ENCODE measurements at places on chromosomes 3 and 15.

GRCh38 chr3:152426393-152426792, 157.7 kb downstream of the MBNL1 start:
- DNase-seq: no peak

- DNase-seq: peak; percentile 33
Observed at GRCh38 chr15:57732526-57733331, 26.2 kb downstream of the POLR2M start.

GRCh38 chr15:31247404-31247803, 79.2 kb upstream of the KLF13 start:
- DNase-seq: no peak

- DNase-seq: no peak
Observed at GRCh38 chr3:11211531-11212298, 57.4 kb downstream of the HRH1 start.

GRCh38 chr15:29825227-29825626, 3.0 kb upstream of the TJP1 start:
- DNase-seq: no peak

GRCh38 chr3:108006881-108007331, 83.9 kb downstream of the CD47 start:
- DNase-seq: no peak

DNA sequence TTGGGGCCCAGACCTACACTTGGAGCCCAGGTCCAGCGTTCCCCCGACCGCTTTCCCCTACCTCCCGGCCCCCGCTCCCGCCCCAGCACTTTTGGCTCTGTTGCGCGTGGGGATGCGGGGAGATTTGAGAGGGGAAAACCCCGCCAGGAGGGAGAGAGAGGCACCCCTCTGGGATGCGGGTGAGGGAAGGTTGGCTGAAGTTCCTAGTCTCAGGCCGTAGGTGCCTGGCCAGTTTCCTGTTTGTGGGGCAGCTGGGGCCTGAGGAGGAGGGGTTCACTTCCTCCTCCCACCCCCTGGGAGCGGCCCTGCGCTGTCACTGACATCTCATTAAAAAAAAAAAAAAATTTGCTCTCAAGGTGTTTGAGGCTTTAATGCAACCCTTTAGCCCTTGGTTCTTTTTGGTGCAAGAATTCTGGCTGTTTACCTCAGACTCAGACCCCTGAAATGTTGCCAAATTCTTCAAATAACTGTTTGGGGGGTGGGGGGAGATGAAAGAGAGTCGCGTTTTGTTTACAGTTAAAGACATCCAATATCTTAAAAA, 2.6 kb downstream of the FAM43A start:
- no peak for DNase-seq

GRCh38 chr15:89551550-89551949, 23.7 kb upstream of the TICRR start:
- DNase-seq: no peak

DNA sequence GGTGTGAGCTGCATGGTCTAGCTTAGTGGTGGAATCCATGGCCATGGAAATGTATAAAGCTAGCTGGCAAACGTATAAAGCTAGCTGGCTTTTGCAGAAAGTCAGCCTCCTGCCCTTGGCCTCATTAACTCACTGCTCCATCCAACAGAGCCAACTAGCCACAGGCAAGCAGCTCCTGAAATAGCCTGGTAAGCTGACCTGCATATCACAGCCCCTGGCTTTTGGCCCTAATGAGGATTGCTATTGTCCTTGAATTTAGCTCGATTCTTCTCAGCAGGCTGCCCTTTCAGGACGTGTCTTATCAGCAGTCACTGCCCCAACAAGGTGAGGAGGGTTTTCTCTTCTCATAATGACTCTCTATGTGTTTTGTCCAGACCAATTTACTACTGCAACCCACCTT, 446.8 kb downstream of the WDR72 start:
- no peak for DNase-seq

- DNase-seq: no peak
Observed at GRCh38 chr3:9000041-9000440, 36.8 kb upstream of the RAD18 start.

DNA sequence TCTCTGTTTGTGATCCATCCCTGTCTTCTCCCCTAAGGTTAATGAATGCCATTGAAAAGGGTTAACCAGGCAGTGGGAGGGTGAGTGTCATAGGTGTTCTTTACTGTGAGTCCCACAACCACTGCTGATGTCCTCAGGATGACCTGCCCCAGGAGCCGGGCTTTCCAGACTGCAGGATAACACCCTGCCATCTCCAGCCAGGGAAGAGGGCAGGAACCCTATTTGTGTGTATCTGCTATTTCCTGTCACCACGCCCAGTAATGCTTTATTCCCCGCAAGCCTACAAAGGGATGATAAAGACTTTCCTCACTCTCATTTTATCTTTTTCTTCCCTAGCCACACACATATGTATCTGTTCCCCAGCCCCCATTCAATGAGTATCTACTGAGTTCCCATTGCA, 15.6 kb upstream of the CTXND1 start:
- no peak for DNase-seq

DNA sequence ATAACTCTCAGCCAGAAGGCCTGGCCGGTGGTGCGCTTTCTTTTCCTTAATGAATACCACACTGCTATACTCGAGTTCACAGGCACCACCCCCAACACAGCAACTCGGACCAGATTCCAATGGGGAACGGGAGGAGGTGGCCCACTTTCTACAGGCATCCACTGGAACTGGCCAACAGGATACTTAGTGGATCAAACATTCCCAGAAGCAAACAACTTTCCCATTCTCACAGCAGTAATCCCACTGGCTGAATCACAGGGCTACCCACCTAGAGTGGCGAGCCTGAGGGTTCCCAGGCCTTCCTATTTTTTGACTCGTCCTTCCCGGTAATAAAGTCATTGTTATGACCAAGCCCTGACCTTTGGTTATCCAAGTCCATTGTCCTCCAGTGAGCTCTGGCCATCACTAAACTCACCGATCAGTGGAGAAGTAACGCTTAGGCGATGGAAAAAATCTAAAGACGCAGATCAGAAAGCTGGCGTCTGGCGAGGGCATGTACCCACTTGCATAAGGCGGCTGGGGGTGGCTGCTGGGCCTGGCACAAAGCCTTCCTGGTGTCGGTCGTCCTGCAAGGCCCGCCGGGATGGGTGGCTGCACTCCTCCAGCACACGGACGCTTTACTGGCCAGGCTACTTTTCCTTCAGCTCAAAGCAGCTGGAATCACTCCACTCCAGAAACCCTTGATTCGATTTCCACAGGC, 1.2 kb downstream of the EOGT start:
- DNase-seq: no peak

GRCh38 chr15:70466895-70467529, 296.3 kb downstream of the UACA start:
- DNase-seq: peak; percentile 37

- DNase-seq: no peak
Observed at GRCh38 chr3:186589856-186590579, 19.5 kb downstream of the DNAJB11 start.

DNA sequence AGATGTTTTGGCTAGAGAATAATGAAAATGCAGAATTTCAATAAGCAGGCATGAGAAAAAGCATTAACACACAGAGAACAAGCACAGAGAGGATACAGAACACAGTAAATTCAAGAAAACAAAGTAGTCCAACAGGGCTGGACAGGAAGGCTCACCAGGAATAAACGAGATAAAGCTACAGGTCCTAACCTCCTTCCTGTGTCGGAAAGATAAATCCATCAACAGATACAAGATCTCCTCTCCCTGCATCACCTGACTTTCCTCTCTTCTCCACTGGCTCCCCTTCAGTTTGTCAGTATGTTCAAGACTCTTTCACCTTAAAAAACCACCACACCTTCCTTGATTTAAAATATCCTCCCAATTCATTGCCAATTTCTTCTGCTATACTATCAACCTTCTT, 11.4 kb downstream of the CPEB1 start:
- no peak for DNase-seq

GRCh38 chr15:38202361-38202760, 50.3 kb upstream of the SPRED1 start:
- DNase-seq: no peak

GRCh38 chr3:70078778-70079177, 79.2 kb downstream of the SAMMSON start:
- no peak for DNase-seq

- DNase-seq: no peak
Observed at GRCh38 chr3:121545049-121545573, 677 bp downstream of the POLQ start.

- DNase-seq: no peak
Observed at GRCh38 chr3:126266291-126266840, 86.0 kb upstream of the ALDH1L1 start.

GRCh38 chr15:40443846-40444245, 3.1 kb downstream of the BAHD1 start:
- no peak for DNase-seq

DNA sequence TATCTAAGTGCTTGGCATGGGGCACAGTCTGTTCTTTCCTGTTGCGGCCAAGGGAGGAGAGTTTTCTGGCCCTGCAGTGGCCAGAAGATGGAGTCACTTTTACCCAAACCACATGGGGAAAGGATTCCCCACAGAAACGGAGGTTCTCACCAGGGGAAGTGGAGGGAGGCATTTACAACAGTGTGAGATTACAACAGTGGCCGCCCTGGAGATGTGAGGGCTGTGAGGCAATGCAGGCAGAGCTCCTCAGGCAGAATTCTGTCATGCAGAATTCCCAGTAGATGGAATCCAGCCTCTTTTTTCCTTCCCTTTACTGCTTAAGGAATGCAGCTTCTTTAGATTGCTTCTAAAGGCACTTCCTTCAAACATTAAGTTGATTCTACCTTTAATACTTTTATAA, 83.1 kb downstream of the CACNA1D start:
- no peak for DNase-seq

GRCh38 chr3:136277115-136277514, 27.0 kb downstream of the PCCB start:
- DNase-seq: no peak

GRCh38 chr3:188542196-188542595, 388.2 kb downstream of the LPP start:
- DNase-seq: no peak

All from stimulated activated CD4-positive, alpha-beta T cell treated with anti-CD3 and anti-CD28 coated beads, Interleukin-1b, Interleukin-23, amount 100 ng/mL, for 48 hours (primary cell).